Neural progenitor cell (in vitro differentiated cells): ENCODE measurements at places on chromosomes 2 and 18. TPM values are rescaled to one million over a fixed set of nuclear protein-coding genes. Genes with fewer than 3 reads are reported as not detected.

EVX2 gene
- not detected in 2 replicates for total RNA-seq

CNDP1 gene
- total RNA-seq = not detected in 2 replicates

IL18R1 gene
- total RNA-seq = 0.07 TPM in 1 of 2 replicates, not detected in the other

MCEE gene
- 8.0 and 24.7 TPM in 2 replicates for total RNA-seq

CABLES1 gene
- total RNA-seq = 2.8 and 3.7 TPM in 2 replicates

ANKRD29 gene
- total RNA-seq = 0.65 and 0.81 TPM in 2 replicates

ATP8B1 gene
- total RNA-seq = 0.03 and 0.15 TPM in 2 replicates

C1QL2 gene
- total RNA-seq = not detected in 2 replicates

ALS2 gene
- 33.8 and 41.0 TPM in 2 replicates for total RNA-seq

SCYGR4 gene
- not detected in 2 replicates for total RNA-seq

MC4R gene
- 0.15 and 0.19 TPM in 2 replicates for total RNA-seq

PAX8 gene
- total RNA-seq = 1.4 and 2.9 TPM in 2 replicates

DNA sequence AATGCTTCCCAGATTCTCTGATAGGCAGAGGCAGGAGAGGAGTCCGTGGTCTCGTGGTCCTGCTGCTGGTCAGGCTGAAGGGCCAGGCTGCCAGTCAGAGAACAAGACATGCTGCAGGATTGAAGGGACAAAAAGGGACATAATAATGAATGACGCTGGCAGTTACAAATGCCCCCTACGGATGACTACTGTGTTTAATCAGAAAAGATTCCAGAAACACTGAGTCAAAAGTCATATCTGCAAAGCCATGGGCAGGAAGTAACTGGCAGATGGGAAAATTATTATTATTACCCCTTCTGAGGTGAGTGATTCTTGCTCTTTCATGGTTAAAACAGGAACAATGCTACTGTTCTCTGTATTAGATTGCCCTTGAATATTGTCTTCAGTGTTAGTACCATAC lies 19.0 kb downstream of the LCT start:
- no peak for DNase-seq
- no peaks in the 10 kb centered on the region for H3K36me3 ChIP-seq
- no peak overlapping the region for H3K27ac ChIP-seq
- no peaks in the 10 kb centered on the region for H3K4me1 ChIP-seq

- H3K4me3 ChIP-seq = no peak overlapping the region
- H3K4me1 ChIP-seq = peaks cover 40% of the 10 kb centered on the region
- H3K36me3 ChIP-seq = no peaks in the 10 kb centered on the region
- H3K27me3 ChIP-seq = no peaks in the 10 kb centered on the region
- DNase-seq = no peak
- H3K27ac ChIP-seq = no peak overlapping the region
Measured at GRCh38 chr2:172282944-172283343, 144.4 kb upstream of the ITGA6 start.

- H3K27me3 ChIP-seq = no peaks in the 10 kb centered on the region
- H3K27ac ChIP-seq = no peak overlapping the region
- no peak overlapping the region for H3K4me3 ChIP-seq
- no peaks in the 10 kb centered on the region for H3K4me1 ChIP-seq
Measured at GRCh38 chr2:126719833-126720351, 63.9 kb downstream of the GYPC start.

- H3K27ac ChIP-seq = no peak overlapping the region
- H3K27me3 ChIP-seq = no peaks in the 10 kb centered on the region
- H3K36me3 ChIP-seq = no peaks in the 10 kb centered on the region
Measured at GRCh38 chr18:73784853-73785252, 362.8 kb downstream of the FBXO15 start.

GRCh38 chr2:46096260-46096659 lies 200.9 kb upstream of the EPAS1 start:
- no peak for DNase-seq
- H3K27me3 ChIP-seq = no peaks in the 10 kb centered on the region
- H3K4me3 ChIP-seq = no peak overlapping the region
- no peaks in the 10 kb centered on the region for H3K36me3 ChIP-seq

GRCh38 chr2:132747046-132747445 lies 77.0 kb upstream of the LYPD1 start:
- H3K36me3 ChIP-seq = no peaks in the 10 kb centered on the region
- H3K27me3 ChIP-seq = no peaks in the 10 kb centered on the region
- H3K27ac ChIP-seq = no peak overlapping the region

- H3K36me3 ChIP-seq = no peaks in the 10 kb centered on the region
- DNase-seq = no peak
- no peak overlapping the region for H3K4me3 ChIP-seq
- H3K4me1 ChIP-seq = no peaks in the 10 kb centered on the region
- no peaks in the 10 kb centered on the region for H3K27me3 ChIP-seq
- H3K27ac ChIP-seq = no peak overlapping the region
Measured at GRCh38 chr2:239689985-239690384, 289.2 kb upstream of the HDAC4 start.

DNA sequence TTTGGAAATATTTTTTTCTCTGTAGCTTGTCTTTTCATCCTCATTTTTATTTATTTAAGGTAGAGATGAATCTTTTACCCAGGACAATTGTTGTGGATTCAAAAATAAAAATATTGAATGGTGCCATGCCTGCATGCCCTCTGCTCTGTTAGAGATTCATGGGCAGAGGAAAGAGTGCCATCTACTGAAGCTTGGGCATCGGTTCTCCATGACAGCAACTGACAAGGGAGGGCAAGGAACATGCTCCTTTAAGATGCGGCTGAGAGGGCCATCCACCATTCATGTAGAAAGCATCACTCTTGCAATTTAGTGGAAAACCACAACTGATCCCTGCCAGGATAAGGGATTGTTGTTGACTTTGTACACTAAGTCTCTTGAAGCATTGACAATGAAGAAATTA lies 79.9 kb downstream of the PARD3B start:
- H3K4me3 ChIP-seq = no peak overlapping the region
- peak; percentile 10 for DNase-seq
- H3K4me1 ChIP-seq = no peaks in the 10 kb centered on the region
- no peaks in the 10 kb centered on the region for H3K27me3 ChIP-seq
- no peak overlapping the region for H3K27ac ChIP-seq

- H3K4me3 ChIP-seq = no peak overlapping the region
- H3K36me3 ChIP-seq = no peaks in the 10 kb centered on the region
- DNase-seq = no peak
- H3K27ac ChIP-seq = no peak overlapping the region
- H3K27me3 ChIP-seq = no peaks in the 10 kb centered on the region
Measured at GRCh38 chr2:127371037-127371436, 16.7 kb downstream of the MAP3K2 start.

- no peak overlapping the region for H3K4me3 ChIP-seq
- no peak overlapping the region for H3K27ac ChIP-seq
- H3K36me3 ChIP-seq = no peaks in the 10 kb centered on the region
- no peak for DNase-seq
- peaks cover 4% of the 10 kb centered on the region for H3K4me1 ChIP-seq
Measured at GRCh38 chr2:130370490-130370889, 14.6 kb downstream of the PTPN18 start.

GRCh38 chr2:30257266-30258214 lies 26.2 kb downstream of the LBH start:
- no peak for DNase-seq
- H3K27ac ChIP-seq = no peak overlapping the region
- H3K36me3 ChIP-seq = no peaks in the 10 kb centered on the region
- H3K27me3 ChIP-seq = no peaks in the 10 kb centered on the region

- no peak for DNase-seq
- no peaks in the 10 kb centered on the region for H3K36me3 ChIP-seq
- no peaks in the 10 kb centered on the region for H3K27me3 ChIP-seq
- H3K27ac ChIP-seq = no peak overlapping the region
- no peak overlapping the region for H3K4me3 ChIP-seq
Measured at GRCh38 chr2:235146871-235147565, 195.2 kb downstream of the SH3BP4 start.

DNA sequence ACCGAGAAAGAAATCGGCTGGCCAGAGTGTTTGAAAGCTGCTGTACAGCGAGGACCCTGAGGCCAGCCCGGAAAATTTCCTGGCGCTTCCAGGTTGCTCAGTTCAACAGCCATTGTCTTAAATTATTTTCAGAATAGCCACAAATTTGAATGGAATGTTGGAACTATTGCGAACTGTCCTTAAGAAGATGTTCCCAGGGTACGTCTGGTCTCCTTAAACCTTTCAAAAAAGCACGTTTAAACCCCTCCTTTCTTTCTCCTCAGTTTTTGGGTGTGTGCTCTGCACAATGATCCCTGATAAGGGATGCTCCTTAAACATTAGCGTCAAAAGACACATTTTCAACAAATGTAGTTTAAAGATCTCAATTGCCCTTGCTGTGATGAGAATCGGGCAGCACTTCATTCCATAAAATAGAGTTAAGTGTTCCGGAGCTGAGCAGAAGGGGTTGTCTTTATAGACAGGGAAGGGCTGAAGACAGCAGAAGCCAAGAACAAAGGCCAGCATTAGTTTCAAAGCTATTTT lies 14.5 kb upstream of the LPIN2 start:
- peaks cover 22% of the 10 kb centered on the region for H3K4me1 ChIP-seq
- H3K27ac ChIP-seq = no peak overlapping the region
- no peaks in the 10 kb centered on the region for H3K36me3 ChIP-seq
- DNase-seq = no peak
- H3K27me3 ChIP-seq = no peaks in the 10 kb centered on the region

- H3K4me3 ChIP-seq = peak overlapping the region; percentile 18
- H3K27me3 ChIP-seq = no peaks in the 10 kb centered on the region
- H3K27ac ChIP-seq = peak overlapping the region; percentile 84
- peak; percentile 79 for DNase-seq
Measured at GRCh38 chr2:163713534-163714311, 22.1 kb downstream of the FIGN start.
